ENCODE measurements at places on chromosomes 3 and 15.
A peak's percentile ranks its signal among the peaks of the same experiment; 100 is the strongest.

- no peak for DNase-seq
Observed at GRCh38 chr3:195711813-195712534, 8.8 kb upstream of the MUC20 start.

DNA sequence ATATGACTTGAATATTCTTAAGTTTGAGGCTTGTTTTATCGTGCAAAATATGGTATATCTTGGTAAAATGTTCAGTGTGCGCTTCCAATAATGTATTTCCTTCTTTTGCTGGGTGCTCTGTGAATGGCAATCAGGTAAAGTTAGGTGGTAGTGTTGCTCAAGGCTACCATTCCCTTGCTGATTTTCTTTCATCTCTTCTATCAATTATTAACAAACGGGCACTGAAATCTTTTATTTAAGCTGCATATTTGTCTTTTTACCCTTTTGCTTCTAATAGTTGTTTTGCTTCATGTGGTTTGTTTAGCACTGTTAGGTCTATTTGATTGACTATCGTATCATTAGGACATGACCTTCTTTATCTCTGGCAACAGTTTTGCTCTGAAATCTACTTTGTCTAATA lies 242.3 kb downstream of the CTNNB1 start:
- DNase-seq = no peak

- DNase-seq = no peak
Observed at GRCh38 chr3:56942523-56942922, 117.9 kb upstream of the SPATA12 start.

DNA sequence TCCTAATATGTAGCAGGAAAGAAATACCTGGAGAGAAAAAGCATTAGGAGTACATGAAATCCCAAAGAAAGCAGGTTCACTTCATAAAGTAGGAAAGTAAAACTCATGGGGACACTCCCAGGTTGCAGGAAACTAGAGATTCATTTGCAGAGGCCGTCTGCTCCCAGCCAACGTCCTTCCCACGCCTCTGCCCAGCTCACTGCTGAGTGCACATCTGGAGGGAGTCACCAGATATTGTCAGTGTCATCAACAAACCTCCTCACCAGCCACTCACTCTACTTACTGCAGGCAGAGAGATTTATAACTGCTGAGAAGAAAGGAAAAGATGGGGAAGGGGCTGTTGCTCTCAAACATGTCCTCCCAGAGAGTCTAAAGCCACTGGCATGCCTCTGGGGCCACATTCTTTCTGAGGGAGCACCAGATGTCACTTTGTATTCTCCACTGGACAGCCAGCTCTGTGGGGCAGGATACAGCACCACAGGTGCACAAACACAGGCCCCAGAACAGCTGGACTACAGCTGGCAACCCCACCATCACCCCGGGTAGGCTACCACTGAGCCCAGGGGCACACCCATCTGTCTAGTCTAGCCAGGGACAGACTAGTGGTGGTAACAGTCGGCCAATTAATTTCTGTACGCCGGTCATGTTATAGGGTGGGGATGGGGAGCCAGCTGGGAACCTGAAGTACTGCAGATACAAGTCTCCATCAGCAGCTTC lies 64.5 kb downstream of the NPTN start:
- DNase-seq = no peak

- no peak for DNase-seq
Observed at GRCh38 chr3:179735321-179735720, 82.5 kb downstream of the USP13 start.

- DNase-seq = no peak
Observed at GRCh38 chr3:105351821-105352220, 14.9 kb upstream of the ALCAM start.

GRCh38 chr3:182740710-182741109 lies 52.6 kb upstream of the ATP11B start:
- no peak for DNase-seq

DNA sequence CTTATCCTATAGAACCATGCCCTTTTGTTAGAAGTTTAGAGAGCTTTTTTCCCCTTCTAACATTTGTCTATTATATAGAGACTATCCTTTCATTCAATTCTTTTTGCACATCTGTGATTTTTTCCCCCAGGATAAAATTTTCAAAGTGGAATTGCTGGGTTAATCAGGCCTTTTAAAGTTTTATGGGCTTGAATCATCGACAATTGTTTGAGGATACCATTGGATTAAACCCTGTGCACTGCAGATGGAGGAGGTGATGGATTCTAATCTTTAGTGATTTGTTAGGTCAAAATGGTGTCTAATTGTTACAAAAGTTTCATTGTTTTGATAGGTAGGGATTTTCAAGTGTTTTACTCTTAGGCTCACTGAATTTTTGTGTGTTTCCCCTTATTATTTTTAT lies 463.7 kb upstream of the CFAP20DC start:
- no peak for DNase-seq

DNA sequence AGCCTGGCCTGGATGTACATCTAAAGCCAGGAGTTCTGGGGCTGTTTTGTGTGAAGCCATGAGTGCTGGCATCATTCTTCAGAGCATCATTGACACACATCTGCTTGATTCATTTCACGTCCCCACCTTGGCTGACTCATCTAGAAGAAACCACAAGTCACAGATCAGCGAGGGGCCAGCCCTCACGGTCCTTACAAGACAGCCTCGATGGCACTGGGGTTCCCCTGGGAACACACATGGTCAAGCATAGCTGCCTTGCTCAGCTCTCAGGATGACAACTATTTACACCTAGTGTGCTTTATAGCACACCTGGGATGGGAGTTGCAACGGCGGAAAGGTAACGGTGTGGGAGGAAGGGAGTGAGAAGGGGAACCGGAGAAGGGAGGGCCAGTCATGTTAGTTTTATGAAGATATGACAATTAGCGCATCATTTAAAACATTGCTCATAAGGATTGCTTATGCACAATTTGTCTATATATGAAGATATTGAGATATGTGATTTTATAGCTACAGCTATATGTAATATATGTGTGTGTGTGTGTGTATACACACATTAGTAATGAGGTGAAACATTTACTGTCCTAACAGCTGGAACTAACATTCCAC lies 227.1 kb downstream of the RPLP1 start:
- peak; percentile 48 for DNase-seq

DNA sequence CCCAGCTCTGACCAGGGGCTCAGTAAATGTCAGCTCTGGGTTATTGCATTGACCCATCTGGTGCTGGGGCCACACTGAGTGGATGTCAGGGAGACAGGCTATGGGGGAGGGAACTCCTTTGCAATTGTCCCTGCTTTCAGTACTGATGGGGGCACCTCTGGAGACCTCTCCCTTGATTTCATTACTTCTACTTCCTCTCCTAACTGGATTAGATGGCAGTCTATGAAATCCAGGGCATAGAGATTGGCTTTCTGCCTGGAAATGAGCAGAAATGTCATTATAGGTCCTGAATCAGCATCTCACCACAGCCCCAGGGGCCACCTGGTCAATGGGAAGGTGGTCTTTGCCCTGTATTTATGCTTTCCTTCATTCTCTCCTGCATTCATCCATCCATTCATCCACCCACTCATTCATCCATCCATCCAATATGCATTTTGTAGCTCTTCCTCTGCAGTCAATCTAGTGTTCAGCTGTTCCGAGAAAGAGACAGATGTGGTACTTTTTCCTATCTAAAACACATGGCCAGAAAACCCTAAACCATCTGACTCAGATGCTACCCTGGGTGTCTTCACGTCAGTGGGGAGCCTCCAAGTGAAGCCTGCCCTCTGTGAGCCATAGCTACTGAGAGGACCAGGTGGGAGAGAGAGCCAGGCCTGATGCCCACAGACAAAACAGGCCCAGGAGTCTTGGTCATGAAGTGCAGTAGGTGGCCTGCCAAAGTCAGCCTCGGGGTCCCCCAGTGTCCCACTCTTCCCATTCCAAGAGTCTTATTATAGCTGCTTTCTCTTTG lies 57.1 kb downstream of the CCDC33 start:
- DNase-seq = no peak

DNA sequence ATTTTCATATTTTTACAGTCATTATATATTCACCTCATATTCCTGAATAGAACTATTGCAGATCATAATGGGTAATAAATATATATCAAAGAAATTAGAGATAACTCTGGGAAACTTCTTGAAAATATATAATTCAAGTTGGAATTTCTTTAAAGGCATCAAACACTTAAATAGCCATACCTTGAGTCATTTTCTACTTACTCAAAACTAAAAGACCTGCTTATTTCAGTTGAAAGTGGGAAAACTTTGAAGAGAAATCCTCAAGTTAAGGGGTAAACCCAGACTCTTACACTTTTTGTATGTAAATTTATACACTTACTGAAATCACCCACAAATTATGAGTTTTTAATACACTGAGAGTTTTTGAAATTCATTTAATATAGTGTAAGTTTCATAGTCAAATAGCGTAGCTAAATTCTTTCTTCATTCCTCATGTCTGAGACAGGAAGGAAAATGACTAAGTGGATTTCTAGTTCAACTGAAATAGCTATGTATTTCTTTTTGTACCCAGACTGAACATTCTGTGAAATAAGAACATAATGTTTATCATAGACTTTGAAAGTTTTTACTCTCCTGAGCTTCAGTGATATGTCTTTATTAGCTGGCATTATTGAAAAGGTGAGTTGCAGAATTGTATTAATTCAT lies 4.6 kb upstream of the ALCAM start:
- DNase-seq = no peak

DNA sequence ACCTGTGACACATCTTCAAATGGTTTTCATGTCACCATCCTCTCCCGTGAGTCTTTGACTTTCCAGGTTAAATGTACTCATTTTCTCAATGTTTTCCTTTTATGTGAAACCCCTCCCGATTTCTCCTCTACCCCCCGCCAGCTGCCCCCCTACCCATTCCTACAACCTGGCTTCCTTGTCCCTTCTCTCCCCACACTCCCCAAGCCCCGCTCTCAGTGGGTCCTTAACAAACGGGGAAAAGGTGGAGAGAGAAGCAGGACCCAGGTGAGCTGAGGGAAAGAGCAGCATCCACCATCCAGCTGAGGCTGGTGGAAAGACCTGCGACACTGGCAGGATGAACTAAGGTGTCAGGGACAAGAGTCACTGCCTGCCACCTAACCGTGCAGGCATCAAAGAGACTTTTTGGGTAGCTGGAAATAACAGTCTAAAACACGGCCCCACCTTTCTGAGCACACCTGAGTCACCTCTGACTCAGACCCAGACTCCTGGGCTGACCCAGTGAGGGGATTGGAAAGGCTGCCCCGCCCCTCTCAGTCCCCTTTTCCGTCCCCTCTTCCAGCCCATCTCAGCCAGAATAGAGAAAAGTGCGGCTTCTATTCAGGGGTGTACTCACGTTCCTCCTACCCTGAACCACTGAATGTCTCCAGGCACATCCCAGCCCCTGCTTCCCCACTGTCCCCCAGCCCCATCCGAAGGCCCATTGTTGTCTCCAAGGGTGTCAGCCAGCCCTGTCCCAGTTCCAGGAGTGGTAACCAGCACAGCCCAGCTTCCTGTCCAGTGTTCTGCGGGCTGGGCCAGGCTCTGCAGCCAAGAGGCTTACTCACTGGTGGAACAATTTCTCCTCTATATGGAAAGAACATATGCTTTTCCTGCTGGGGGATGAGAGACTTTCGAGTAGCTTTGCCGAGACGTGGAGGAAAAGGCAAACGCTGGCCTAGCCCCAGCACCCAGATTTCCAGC lies 20.4 kb downstream of the ISG20 start:
- DNase-seq = no peak
